AG04450 (cell line): ENCODE measurements at places on chromosomes 5 and 9.

- peak; percentile 83 for DNase-seq
Observed at GRCh38 chr9:107251756-107252322, 31.2 kb upstream of the RAD23B start.

- DNase-seq, result no peak
Observed at GRCh38 chr9:70262366-70262765, 3.6 kb downstream of the SMC5 start.

DNA sequence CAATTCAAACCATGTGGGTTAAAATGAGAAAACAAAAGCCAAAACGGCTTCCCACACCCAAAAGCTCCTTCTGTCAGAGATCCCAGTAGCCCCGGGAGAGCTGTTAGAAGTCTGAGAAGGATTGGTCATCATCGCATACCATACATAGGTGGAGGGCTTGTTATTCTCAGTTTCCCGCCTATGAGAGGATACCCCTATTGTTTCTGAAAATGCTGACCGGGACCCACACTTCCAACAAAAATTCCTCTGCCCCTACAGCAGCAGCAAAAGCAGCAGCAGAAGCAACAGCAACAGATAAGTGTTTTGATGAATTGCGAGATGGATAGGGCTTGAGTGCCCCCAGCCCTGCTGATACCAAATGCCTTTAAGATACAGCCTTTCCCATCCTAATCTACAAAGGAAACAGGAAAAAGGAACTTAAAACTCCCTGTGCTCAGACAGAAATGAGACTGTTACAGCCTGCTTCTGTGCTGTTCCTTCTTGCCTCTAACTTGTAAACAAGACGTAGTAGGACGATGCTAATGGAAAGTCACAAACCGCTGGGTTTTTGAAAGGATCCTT lies at the start of gene TEK:
Gene TEK (plus strand): TSS at position 245 of the 561 bp plus-strand sequence. CDS start 366 bp downstream, outside the sequence.
- DNase-seq, result no peak

- DNase-seq, result no peak
Observed at GRCh38 chr5:139488260-139488659, 5.7 kb upstream of the STING1 start.

- DNase-seq, result no peak
Observed at GRCh38 chr9:132792547-132792946, 85.5 kb downstream of the AK8 start.

GRCh38 chr5:40041452-40041851 lies 616.7 kb upstream of the DAB2 start:
- DNase-seq, result no peak

GRCh38 chr9:129392093-129392541 lies 214.1 kb upstream of the IER5L start:
- no peak for DNase-seq
